ENCODE measurements at places on chromosomes 3 and 15.

DNA sequence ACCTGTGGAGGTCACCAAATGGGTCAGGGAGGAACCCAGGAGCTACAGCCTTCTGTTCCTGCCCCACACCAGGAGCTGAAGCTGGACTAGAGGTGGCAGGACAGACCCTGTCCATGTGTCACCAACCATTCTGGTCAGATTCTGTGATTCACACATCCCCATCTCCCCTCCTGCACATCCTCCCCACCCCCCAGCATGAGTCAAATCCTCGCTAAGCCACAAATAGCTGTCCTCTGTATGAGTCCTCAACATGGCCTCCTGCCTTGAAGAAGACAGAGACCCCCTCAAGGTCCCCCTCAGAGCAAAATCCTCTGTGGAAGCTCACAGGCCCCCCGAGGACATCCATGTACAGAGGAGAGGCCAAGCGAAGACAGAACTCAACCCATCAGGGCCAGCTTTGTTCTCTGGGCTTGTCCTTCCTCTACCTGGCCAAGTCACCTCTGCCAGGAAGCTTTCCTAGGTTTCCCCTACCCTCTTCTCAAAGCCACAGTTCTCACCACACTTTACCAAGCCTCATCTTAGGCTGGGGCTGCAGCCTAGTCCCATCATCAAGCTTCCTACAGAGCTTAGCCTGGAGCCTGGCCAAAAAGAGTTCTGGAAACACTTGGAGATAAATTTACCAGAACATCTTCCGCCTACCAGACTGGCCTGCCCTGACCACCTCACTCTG is 17.1 kb downstream of the CACNA2D2 start:
- DNase-seq, result no peak

DNA sequence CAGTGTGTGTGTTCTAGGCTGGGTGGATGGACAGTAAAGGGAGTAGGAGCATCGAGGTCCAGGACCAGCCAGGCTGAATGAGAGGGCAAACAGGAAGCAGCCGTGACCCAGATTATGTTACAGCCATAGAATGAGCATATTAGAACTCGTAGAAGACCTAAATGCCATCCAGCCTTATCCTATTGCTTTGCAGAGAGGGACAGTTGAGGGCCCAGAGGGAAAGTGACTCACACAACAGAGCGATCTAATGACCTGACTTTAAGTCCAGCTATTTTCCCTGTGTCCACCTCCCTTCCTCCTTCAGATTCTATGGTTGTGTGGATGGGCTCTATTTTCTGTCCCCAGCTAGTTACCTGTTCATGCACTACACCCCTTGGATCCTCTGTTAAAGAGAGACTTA is 634.1 kb upstream of the TBL1XR1 start:
- no peak for DNase-seq

DNA sequence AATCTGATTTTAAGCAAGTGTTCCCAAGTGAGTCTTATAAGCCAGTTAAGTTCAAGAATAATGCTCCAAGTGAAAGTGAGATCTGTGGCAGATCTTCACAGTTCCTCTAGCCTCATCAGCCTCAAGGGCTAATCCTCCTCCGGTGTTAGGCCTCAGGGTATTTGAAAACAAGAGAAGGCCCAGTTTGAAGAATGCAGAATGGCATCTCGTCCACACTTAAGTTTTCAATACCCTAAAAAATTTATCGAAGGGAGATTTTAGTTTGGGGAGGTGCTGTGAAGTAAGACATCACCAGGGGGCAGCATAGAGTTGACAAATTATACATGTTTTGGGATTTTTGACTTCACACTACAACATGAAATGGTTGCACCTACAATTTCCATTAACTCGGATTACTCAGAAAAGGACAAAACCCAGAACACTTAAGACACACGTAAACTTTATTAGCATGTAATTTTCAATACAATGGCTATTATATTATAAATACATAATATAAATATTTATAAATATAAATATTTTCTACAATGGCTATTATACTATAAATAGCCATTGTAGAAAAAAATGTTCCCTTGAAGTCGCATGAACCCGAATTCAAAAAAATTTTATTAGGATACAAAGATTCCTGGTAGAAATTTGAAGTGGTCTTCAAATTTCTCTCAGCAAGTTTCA is 2.3 kb upstream of the TMEM266 start:
- DNase-seq, result no peak

GRCh38 chr15:85500060-85500708 is 119.8 kb downstream of the AKAP13 start:
- no peak for DNase-seq

DNA sequence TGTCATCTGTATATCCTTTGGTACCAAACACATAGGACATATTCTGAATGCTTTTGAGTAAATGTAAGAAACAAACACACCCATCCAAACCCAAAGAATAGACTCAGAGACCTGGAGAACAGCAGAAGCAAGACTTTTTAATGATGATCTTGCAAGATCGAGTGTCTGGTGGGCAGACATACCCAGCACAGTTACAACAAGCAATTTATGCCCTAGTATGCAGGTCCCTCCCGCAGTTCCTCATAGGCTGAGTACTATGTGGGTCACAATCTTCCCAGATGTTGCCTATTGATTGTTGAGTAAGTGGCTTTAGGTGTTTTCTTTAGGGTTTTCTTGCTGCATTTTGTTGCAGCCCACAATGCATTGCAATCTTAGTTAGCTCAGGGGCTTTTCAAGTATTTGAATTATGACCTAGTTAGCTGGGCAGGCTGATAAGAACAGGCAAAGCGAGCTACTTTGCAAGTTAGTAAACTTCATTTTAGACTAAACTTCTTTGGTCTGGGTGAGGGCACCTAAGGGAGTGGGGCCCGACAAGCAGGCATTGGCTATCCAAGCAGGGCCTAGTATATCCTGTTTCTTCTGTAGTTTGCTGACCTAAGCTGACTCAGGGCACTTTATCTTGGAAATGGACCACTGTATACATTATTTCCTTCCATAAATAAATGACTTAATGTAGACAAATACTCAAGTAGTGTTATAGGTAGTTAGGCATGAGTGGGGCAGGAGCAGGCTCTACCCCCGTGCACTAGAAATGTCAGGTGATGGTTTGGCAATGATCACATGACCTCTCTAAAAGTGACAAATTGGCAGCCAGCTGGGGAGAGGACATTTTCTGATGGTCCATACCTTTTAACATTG is 87.3 kb upstream of the LIPC start:
- no peak for DNase-seq

DNA sequence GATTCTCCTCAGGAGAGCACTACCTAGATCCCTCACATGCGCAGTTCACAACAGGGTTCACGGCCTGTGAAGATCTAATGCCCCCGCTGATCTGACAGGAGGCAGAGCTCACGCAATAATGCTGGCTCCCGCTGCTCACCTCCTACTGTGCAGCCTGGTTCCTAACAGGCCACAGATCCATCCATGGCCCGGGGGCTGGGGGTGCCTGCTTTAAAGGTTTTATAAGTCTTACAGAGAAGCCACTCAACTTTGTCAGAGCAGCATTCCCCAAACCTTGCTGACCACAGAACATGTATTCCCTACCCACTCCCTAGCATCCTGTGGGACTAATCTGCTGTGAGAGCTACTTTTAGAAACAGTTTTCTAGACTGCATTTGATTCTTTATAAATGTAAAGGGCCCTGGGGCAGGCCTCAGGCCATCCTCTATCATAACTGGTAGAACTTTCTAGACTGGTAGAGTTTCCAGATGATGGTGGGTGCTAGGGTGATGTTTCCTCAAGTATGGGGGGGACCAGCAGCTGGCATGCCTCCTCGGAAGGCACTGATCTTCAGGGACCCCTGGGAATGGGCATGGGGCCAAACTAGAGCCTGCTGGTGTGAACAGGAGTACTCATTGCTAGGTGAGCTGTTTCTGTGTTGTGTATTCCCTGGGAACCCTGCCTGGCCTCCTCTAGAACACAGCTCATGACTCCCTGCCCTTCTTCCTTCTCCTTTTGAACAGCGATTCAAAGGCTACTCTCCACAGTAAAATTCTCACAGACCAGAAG is 25.7 kb upstream of the RAD18 start:
- no peak for DNase-seq

- no peak for DNase-seq
Measured at GRCh38 chr3:53753518-53754183, 92.6 kb downstream of the CHDH start.

- DNase-seq, result no peak
Measured at GRCh38 chr15:59170295-59171066, 36.2 kb upstream of the LDHAL6B start.

DNA sequence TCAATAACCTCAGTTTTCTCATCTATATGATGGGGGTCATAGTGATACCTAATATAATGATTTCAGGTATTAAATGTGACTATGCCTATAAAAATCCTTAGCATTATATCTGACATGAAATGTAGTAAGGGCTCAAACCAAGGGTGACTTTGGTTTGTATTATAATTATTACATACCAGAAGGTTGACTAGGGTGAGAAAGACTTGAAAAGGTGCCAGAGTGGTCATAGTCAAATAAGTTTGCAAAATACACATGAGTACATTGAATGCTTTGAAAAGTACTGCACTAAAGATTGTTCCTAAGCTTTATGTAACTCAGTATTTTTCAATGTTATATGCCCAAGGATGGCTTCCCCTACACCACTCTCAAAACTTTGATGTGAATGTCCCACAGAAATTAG is 297.2 kb downstream of the ARPP21 start:
- no peak for DNase-seq

GRCh38 chr3:146065573-146066006 is 95.4 kb downstream of the PLOD2 start:
- DNase-seq, result no peak

GRCh38 chr15:44082558-44083157 is 112.4 kb downstream of the FRMD5 start:
- no peak for DNase-seq

Data from stimulated activated CD8-positive, alpha-beta memory T cell treated with anti-CD3 and anti-CD28 coated beads, Interleukin-7, amount 100 ng/mL, for 1 hour (primary cell).